ENCODE measurements at places on chromosomes 13 and 19.
A peak's percentile ranks its signal among the peaks of the same experiment; 100 is the strongest.

DNA sequence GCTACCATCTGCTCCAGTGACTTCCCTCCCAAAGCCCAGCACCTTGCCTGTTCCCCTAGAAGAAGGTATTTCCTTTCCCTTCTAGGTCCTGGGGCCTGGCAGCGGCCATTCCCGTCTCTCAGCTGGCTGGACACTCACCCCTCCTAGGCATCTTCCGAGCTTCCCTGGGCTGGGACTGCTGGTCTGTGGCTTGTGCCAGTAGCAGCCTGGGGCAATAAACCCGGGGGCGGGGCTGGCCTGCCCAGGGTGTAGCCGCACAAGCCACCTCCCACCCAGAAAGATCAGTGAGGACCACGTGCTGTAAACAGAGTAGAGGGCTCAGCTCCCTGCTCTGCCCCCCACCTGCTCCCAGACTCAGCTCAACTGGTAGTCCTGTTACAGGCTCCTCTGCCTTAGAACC lies 15.0 kb downstream of the LIPE start:
- DNase-seq: no peak

GRCh38 chr19:45153339-45154063 lies 7.3 kb downstream of the NKPD1 start:
- peak; percentile 32 for DNase-seq

DNA sequence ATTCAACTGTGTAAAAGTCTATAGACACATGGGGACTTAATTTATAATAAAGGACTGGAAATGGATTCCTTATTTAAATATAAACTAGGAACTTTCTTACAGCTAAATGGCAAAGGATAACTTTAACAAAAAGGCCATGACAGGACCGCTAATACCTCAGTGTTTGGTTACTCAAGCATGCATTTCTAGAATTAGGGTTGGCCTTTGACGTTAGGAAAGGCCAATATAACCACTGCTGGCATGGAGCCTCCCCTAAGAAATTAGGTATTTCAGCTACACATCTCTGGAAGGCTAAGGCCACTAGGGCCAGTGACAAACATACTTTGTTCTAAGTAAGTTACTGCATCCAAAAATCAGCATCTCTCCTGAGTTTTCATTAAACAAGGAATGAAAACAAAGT lies 9.3 kb downstream of the PEG3 start:
- no peak for DNase-seq

DNA sequence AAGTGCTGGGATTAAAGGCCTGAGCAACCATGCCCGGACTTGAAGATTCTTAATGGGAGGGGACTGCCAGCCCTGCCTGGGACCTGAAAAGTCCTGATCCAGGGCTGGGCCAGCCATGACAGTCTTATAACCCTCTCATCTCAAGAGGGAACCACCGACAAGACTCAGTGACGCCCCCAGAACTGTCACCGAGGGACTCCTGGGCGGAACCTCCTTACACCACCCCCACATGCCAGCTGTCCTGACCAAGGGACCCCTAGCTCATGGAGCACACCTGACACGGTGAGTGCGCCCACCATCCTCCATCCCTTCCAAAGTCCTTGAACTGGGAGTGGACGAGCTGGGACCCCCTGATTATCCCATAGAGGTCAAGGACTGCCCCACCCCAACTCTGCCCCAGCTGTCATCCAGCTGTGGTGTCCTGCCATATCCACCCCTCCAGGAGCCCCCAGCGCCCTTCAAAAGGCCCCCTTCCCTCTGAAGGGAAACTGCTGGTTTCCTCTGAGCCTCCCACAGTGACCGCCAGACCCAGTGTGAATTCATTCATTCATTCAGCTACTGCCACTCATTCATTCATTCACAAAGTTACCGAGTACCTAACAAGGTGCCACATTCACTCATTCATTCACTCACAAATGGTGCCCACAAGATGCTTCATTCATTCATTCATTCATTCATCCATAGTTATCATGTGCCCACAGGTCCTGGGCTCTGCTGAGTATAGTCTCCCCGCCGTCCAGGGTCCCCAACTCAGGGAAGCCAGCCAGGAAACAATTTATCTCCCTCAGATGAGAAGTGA lies 3.7 kb downstream of the NDUFA11 start:
- DNase-seq: no peak

DNA sequence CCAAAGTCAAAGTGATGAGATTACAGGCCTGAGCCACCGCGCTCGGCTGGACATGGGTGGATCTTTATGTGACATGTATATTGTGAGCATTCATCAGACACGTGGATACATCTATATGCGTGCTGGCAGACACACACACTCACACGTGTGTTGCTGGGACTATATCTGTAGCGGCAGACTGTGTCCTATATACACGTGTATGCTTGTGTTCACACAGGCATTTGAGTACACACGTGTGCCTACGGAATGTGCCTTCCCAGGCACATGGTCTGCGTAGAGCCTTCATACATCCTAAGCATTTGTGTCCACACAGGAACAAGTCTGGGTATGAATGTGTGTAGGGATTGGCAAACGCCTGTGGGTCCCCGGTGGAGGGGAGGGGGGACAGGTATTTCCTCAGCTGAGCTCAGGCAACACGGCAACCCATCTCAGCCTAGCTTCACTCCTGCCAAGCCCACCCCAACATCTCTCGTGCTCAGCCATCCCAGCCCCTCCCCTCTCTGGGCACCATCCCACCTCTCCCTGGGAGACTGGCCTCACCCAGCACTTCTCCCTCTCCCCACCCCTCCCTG lies 2.6 kb downstream of the UNC13A start:
- DNase-seq: no peak

DNA sequence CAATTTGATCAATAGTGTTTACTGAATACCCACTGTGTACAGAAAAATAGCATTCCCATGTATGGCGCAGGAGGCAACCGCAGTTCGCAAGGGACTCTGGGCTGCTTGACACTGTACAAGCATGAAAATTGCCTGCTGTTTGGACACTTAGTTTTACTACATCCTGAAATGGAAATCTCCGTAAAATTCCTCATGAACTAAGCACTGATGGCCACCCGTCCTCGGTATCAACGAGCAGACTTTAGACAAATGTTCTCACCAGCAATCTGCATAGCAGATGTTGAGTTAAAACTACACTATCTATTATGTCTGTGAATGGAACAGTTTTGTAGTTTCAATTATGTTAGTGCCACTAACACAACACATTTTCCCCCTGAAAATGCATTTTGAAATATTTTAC lies 294.7 kb downstream of the DCLK1 start:
- DNase-seq: no peak

DNA sequence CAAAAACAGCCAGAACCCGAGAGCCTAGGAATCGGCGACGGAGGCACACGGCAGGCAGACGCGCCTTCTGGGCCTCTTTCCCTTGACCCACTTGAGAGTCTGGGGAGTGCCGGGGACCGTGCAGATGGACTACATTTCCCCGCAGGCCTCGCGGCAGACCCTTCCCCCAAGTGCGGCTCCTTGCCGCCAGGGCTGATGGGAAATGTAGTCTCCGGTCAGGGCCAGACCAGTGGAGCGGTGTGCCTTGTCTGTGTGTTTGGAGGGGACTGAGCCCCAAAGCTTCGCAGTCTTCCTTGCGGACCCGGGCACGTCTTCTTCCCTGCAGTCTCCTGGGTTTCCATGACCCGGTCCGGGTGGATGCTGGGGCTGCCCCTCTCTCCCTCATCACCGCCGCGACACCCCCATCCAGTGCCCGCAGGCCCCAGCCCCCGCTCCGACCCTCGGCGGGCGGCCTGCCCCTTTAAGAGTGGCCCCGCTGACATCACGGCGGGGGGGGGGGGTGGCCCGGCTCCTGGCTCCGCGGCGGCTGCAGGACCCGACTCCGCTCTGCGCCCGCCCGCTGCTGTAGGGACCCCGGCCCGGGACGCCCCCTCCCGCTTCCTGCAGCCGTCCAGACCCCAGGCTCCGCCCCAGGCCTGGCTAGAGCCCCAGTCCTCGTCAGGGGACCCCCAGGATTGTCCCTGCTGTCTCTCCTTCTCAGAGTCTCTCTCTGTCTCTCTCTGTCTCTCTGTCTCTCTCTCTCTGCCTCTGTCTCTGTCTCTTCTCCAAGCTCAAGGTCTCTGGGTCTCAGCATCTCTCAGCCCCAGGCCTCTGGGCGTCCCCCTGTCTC lies 758 bp upstream of the CACNG7 start:
- DNase-seq: peak; percentile 35

GRCh38 chr13:47829690-47830089 lies 171.4 kb downstream of the SUCLA2 start:
- no peak for DNase-seq

- DNase-seq: no peak
Observed at GRCh38 chr19:45786533-45786894, 4.2 kb upstream of the DMPK start.

GRCh38 chr13:19910336-19911072 lies 47.1 kb upstream of the ZMYM5 start:
- DNase-seq: no peak

DNA sequence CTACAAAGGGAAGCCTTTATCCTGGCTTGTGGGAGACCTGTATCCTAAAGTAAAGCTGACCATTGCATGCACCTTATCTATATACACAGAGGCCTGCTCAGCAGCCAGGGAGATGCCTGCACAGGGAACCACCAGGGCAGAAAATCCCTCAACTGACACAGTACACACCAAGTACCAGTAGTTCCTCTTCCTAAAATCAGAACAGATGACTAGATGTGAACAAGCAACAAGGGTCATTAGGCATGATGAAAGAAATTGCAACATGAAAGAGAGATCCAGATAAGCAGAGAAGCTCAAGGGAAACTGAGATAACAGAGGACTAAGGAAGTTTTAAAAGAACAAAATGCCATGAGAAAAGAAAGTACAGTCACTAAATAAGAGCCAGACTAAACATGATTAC lies 39.7 kb upstream of the SLC7A9 start:
- no peak for DNase-seq

GRCh38 chr13:44230736-44231135 lies 142.9 kb upstream of the SERP2 start:
- DNase-seq: no peak

GRCh38 chr19:10291554-10292205 lies 1.9 kb downstream of the ICAM5 start:
- peak; percentile 23 for DNase-seq
